Activated CD4-positive, CD25-positive, alpha-beta regulatory T cell treated with anti-CD3 and anti-CD28 coated beads, Interleukin-2, amount 50 U/mL, for 24 hours (primary cell): ENCODE measurements at places on chromosomes 16 and 17.
A peak's percentile ranks its signal among the peaks of the same experiment; 100 is the strongest.

DNA sequence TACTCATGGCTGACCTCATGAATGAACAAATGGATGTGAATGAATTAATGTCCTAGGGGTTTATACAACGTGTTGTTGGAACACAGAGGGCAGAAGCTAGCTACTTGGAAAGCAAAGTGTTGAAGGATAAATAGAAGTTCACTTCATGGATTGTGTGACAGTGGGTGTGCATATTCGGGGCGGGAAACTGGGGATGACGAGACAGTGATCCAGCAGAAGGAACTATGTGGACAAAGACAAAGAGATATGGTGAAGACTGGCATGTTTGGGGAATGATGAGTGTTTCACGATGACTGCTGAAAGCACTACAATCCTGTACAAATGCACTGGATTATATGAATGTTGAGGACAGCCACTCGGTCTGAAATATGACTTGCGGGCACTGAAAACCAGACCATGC, 250.5 kb upstream of the C16orf82 start:
- no peak for ATAC-seq

- no peak for ATAC-seq
Measured at GRCh38 chr17:17824119-17824782, 12.5 kb downstream of the SREBF1 start.

- no peak for ATAC-seq
Measured at GRCh38 chr17:77817953-77818352, 140.6 kb upstream of the TNRC6C start.

DNA sequence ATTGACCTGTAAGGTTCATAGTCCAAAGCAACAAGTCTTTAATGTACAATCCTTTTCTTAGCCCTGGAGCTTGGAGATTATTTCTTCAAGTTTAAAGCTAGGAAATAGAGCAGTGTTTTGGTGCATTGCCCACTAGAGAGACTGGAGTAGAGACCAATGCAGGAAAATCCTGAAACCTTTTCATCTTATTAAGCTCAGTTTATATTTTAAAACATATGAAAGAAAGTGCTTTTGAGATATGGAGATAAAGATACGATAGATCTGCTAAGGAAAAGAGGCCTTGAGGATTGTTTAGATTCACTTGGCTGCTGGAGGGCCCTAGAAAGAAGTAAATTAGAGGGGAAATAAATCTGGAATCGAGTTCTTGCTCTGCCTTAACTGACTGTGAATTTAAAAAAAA, 212.0 kb downstream of the GRIN2A start:
- no peak for ATAC-seq

DNA sequence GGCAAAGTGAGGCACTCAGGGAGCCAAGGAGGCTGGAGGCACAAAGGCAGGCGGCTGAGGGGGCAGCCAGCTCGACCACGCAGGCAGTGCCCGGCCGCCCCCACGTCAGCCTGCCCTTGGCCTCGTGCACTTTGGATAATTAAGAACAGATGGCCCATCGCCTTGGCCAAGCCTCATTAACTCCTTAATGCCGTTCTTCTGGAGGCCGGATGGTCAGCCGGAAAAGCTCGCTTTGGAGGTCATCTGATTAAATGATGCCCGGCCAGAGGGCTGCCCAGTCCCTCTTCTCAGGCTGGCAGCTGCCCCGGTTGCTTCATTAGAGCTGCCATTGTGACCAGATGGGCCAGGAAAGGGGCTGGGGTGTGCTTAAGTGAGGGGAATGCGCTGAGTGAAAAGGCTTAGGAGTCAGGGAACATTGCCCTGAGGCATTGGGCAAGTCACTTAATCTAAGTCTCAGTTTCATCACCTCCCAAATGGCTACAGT, 364.0 kb downstream of the NPIPA8 start:
- no peak for ATAC-seq

DNA sequence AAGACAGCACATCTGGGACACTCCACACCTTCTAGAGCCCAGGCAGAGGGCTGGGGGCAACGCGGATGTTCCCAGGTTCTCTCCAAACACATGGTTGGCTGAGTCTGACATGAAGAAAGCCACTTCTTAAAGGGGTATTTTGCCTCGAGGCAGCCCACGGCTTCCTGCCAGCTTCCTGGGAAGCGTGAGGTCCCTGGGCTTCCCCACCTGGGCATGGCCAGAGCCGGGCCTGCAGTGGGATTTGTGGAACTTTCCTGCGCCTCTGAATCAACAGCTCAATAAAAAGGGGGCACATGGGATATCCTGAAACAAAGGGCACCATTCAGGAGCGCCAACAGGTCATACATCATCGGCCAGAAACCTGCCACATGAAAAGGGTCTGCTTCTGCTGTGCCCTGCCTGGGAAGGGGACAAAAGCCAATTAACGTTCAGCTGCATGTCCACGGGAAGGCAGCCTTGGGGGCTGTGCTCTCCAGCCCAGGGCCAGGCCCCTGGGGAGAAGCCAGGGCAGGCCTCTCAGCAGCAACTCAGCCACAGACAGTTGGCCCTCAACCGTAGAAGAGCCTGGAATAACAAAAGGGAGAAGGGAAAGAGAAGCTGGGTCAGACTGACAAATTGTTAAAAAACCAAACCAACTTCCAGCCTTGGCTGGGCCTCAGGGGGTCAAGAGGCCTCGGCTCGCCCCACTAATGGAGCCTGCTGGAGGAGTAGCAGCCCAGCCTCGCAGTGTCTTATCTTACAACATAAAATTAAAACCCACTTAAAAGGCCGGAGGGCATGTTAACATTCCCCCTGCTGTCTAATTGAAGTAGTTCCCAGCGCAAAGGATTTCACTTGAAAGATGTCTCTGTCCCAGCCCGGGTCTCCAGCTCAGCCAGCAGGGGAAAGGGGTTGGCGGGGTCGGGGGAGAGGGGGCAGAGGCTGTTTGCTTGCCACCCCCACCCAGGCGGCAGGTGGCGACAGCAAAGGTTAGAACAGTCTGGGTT, 34.2 kb downstream of the TBX4 start:
- no peak for ATAC-seq

DNA sequence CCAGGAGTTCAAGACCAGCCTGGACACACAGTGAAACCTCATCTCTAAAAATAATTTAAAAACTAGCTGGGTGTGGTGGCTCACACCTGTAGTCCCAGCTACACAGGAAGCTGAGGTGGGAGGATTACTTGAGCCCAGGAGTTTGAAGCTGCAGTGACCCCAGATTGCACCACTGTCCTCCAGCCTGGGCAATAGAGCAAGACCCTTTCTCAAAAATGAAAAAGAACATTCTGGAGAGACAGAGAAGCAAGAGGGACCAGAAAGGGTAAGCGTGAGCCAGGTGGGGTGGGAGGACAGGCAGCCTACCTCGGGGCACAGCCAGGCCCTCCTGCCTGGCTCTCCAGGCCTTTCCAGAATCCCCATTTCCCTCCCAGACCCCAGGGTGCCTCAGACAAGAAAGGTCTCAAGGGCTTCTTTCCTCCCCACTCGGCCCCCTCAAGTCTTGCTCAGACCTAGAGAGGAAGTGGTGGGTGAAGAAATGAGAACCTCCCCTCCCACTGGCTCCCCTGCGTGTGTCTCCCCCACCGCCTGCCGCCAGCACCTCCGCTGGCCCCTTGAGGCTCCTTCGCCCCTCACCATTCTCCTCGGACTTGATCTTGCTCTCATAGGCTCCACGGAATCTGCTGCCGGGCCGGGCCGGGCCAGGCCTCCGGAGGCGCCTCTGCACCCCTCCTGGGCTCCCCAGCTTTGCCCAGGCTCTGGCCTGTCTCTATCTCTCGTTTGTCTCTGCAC, 503 bp downstream of the C16orf54 start:
- peak; percentile 73 for ATAC-seq

- ATAC-seq: no peak
Measured at GRCh38 chr16:16997349-16997748, 473.4 kb downstream of the XYLT1 start.

DNA sequence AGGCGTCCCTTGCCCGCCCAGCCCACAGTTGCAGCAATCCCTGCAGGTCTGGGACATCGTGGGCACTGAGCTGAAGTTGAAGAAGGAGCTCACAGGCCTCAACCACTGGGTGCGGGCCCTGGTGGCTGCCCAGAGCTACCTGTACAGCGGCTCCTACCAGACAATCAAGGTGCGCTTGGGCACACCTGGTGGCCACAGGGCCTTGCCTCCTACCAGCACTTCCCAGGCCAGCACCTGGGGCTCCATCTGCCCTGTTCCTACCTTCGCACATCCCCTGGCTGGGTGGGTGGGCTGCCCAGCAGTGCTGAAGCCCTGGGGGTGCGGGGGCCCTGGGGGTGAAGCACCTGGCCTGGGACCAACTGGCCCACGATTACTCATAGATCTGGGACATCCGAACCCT, 19.9 kb downstream of the TRAF7 start:
- no peak for ATAC-seq

- no peak for ATAC-seq
Measured at GRCh38 chr16:88306860-88307545, 75.8 kb upstream of the ZNF469 start.

DNA sequence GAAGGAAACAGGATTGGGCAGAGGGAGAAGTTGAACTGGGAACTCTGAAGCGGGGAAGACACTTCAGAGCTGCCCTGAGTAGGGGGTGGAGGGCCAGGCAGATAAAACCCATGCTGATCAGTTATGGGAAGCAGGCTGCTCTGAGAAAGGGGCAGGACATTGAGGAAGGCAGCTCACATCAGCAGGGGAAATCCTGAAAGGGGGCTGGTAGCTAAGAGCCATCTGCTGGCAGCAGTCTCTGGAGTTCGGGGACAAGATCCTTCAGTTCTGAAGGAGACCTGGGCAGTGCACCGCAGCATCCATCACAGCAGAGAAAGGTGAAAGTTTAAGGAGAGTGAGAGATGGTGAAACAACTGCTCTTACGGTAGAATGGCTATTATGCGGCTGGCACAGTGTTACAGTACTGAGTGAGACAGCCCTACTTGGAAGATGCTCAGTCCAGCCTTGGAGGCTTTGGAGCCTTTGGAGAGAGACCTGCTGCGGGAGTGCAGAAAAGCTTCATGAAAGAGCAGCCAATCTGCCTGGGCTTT, 5.4 kb upstream of the KIF18B start:
- no peak for ATAC-seq

DNA sequence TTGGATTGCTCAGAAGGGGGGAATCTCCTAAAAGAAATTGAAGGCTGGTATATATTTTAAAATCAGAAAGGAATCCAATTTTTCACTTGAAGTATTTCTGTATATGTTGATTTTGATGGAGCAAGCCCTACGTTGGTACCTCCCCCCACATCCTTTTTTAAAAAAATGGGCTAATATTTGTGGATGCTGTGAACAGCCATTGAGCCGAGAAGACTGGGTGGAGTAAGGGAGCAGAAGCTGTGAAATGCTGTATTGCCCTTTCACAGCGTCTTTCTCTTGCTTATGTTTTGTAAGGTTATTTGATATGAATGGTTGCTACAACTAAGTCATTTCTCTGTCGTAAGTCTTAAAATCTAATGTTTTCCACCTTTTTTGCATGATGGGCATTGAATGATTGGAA, 2.3 kb downstream of the PAFAH1B1 start:
- ATAC-seq: no peak

GRCh38 chr16:86968866-86969265, 348.3 kb downstream of the C16orf95 start:
- no peak for ATAC-seq

- no peak for ATAC-seq
Measured at GRCh38 chr16:87653234-87653633, 50.9 kb downstream of the JPH3 start.

DNA sequence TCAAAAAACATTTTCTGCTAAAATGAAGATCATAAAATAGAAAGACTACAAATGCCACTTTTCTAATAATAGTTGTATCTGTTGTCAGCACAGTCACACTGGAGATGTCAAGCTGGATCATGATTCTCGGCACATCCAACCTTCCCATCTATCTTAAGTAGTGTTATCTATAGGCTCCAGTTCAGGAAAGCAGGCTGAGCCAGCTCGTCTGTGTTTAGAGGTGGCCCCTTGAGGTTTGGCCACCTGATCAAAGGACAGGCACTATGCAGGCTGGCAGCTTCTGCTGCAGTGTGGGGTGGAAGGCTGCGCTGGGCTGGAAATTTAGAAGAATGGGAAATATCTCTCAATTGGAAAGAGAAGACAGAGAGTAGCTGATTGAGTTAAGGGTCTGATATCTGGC, 32.4 kb downstream of the SMYD4 start:
- ATAC-seq: no peak

- ATAC-seq: no peak
Measured at GRCh38 chr17:31792007-31792585, 66.9 kb downstream of the COPRS start.
